ENCODE measurements at places on chromosomes 1 and 21. TPM values are rescaled to one million over a fixed set of nuclear protein-coding genes. Genes with fewer than 3 reads are reported as not detected.

GRCh38 chr21:34881839-34882371 lies 167.2 kb downstream of the RUNX1 start:
- peak overlapping the region; percentile 70 for H3K4me3 ChIP-seq
- H3K27ac ChIP-seq: peak overlapping the region; percentile 95
- peaks cover 31% of the 10 kb centered on the region for H3K36me3 ChIP-seq

GRCh38 chr1:64196074-64196870 lies 7.2 kb upstream of the UBE2U start:
- H3K4me3 ChIP-seq: no peak overlapping the region
- H3K27ac ChIP-seq: no peak overlapping the region
- no peaks in the 10 kb centered on the region for H3K27me3 ChIP-seq

DNA sequence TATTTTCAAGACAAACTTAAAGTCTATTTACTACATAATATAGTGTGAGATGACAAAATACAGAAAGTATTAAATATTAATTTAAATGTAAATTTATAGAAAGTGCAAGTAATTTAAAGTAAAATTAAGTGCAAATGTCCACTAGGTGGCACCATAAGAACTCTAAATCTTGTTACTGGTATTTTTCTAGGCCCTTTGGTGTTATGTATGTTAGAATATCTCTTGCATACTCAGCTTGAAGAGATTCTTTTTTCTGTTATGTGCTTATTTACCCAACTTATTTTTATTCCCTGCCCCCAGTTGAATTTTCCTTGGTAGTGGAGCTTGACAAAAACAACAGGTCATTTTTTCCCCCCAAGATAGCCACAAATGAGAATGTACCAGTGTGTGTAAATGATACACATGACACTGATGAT lies 71.5 kb downstream of the RPS6KC1 start:
- H3K36me3 ChIP-seq: peaks cover 7% of the 10 kb centered on the region
- no peaks in the 10 kb centered on the region for H3K27me3 ChIP-seq
- H3K4me3 ChIP-seq: no peak overlapping the region
- H3K27ac ChIP-seq: no peak overlapping the region

DNA sequence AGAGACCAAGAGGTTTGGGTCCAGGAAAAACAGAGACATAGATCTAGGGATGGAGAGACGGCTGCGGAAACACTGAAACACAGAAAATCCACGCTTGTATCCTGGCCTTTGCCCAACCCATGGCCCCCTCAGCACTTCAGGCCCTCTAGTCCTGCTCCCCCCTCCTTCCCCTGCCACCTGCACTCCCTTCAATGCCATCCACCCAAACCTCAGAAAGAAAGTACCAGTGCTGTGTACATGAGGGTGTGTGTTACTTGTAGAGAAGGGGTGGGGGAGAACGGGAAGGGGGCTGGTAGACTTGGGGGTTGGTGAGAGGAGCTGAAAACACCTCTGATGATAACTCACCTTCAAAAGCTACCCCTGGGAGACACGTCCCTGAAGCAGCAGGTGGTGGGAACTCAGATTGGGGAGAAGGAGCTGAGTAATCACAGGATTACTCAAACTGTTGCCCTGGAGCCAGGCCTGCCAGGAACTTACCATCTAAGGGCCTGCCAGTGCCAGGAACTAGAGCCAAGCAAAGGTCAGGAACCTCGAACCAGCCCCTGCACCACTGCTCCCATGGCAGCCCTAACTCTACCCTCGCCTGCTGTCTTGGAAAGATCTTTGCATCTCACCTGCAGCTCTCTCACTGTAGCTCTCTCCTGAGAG lies 11.5 kb downstream of the RORC start:
- no peak for DNase-seq
- no peaks in the 10 kb centered on the region for H3K27me3 ChIP-seq
- H3K4me3 ChIP-seq: no peak overlapping the region
- peaks cover 8% of the 10 kb centered on the region for H3K4me1 ChIP-seq
- no peak overlapping the region for H3K27ac ChIP-seq

GRCh38 chr21:44913425-44914175 lies 7.1 kb downstream of the ITGB2 start:
- H3K36me3 ChIP-seq: no peaks in the 10 kb centered on the region
- peaks cover 3% of the 10 kb centered on the region for H3K27me3 ChIP-seq
- peak overlapping the region; percentile 47 for H3K27ac ChIP-seq
- peaks cover 80% of the 10 kb centered on the region for H3K4me1 ChIP-seq
- H3K4me3 ChIP-seq: peak overlapping the region; percentile 32

Gene GNAI3
- 6.7 TPM for total RNA-seq

DNA sequence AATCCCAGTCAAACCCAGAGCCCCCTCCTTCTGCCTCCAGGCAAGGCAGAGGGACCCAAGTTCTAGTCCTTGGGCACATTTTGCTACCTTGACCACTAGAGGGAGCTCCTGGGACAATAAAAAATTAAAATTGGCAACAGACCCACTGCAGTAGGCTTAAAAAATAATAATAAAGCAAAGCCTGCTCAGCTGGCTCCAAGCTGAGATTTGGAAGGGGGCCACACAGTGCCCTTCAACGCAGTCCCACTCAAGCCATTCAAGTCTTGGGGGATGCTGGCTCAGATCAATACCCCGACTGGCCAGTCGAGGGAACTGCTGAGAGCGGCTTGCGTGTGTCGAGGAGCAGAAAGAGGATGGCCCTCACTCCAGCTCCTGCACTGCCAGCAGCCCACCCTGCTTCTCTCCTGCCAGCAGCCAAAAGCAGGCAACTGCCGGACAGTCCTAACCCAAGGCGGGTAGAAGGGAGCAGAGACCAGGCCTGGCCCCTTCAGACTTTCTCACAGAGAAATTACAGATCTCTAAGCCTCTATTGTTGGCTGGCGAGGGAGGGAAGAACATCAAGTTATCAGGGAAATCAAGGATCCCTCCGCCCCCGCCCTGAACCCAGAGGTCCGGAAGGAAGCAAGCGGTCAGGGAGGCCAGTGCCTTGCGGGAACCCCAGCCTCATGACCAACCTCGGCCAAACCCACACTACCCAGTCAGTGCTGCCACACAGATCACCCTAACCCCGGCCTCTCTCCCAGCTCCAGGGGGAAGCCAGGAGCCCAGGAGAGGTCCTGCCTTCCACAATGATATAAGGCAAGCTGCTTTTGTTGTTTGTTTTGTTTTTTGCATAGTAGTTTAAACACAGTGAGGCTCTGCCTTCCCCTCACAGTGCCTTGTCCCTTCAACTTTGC lies 4.9 kb upstream of the ALDH4A1 start:
- H3K4me3 ChIP-seq: peak overlapping the region; percentile 11
- no peaks in the 10 kb centered on the region for H3K27me3 ChIP-seq
- peak; percentile 73 for DNase-seq
- H3K4me1 ChIP-seq: peaks cover 41% of the 10 kb centered on the region
- H3K27ac ChIP-seq: peak overlapping the region; percentile 78
- H3K36me3 ChIP-seq: peaks cover 46% of the 10 kb centered on the region

GRCh38 chr1:201036188-201036842 lies 12.8 kb upstream of the KIF21B start:
- H3K36me3 ChIP-seq: no peaks in the 10 kb centered on the region
- H3K27ac ChIP-seq: no peak overlapping the region
- H3K4me1 ChIP-seq: no peaks in the 10 kb centered on the region
- H3K4me3 ChIP-seq: no peak overlapping the region
- no peak for DNase-seq

- H3K27ac ChIP-seq: no peak overlapping the region
- H3K27me3 ChIP-seq: no peaks in the 10 kb centered on the region
- H3K4me1 ChIP-seq: no peaks in the 10 kb centered on the region
- H3K36me3 ChIP-seq: no peaks in the 10 kb centered on the region
- DNase-seq: no peak
Measured at GRCh38 chr1:86082183-86082582, 74.4 kb downstream of the COL24A1 start.

GRCh38 chr1:12124693-12125421 lies 41.9 kb upstream of the TNFRSF1B start:
- H3K4me1 ChIP-seq: peaks cover 15% of the 10 kb centered on the region
- no peaks in the 10 kb centered on the region for H3K36me3 ChIP-seq
- peaks cover 6% of the 10 kb centered on the region for H3K27me3 ChIP-seq
- peak overlapping the region; percentile 56 for H3K27ac ChIP-seq
- DNase-seq: peak; percentile 85

Gene HES2
- total RNA-seq: 6.4 TPM

Gene AJAP1
- 0.77 TPM for total RNA-seq

Gene C1QC
- 800 TPM for total RNA-seq

GRCh38 chr1:48676822-48677221 lies 99.9 kb downstream of the BEND5 start:
- no peak for DNase-seq
- H3K27me3 ChIP-seq: no peaks in the 10 kb centered on the region
- no peak overlapping the region for H3K4me3 ChIP-seq
- no peaks in the 10 kb centered on the region for H3K4me1 ChIP-seq

All from lower lobe of right lung (tissue), 2 donors.